ENCODE measurements at places on chromosomes 3 and 15.
A peak's percentile ranks its signal among the peaks of the same experiment; 100 is the strongest.

GRCh38 chr15:68678746-68679145 is 100.0 kb downstream of the CORO2B start:
- no peak for DNase-seq

GRCh38 chr3:108818404-108818803 is 4.2 kb upstream of the TRAT1 start:
- peak; percentile 79 for DNase-seq

DNA sequence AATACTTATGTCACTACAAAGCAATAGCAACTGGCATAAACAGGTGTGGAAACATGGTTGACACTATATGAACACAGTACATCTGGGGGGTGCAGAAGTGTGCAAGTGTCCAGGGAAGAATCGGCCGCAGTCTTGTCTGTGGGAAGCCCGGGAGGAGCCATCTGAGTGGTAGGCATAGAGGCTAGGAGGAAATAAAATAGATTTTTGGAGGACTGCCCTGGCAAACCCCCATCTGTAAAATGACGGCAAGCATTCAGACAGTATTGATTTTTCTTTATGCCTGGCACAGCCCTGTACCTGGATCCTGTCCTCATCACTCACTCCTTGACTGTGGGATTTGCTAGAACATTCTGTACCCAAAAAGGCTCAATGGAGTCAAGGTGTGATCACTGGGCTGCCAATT is 31.3 kb downstream of the THSD4 start:
- no peak for DNase-seq

DNA sequence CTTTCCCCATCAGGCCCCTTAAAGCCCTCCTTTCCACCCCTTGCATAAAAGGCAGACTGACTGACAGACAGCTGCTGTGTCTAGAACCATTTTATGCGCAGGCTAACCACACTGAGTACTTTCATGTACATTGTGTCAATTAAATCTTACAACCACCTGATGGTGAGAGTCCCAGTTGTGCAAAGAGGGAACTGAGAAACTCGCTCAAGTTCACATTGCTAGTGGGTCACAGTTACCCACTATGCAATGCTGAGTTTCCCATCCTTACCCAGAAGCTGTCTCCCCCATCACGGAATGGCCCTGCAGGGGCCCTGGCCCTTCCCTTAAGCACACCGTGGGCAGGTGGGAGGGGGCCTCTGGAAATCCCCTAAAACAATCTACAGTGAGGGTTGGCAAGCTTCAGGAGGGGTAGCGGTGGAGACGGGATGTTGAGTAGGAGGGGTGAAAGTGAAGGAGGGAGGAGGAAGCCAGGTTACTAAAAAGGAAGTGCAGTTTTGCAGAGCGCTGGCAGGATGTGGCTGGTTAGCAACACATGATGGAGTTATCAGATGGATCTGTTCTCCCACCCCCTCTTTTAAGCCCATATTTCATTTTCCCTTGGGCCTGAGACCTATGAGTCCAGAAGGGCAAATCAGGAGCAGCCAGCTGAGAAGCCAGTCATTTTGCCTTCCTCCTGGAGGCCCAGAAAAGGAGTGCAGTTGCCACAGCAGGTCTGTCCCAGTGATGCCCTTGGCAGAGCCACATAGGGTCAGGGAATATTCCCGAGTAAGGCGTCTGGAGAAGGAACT is 30.0 kb downstream of the STARD5 start:
- DNase-seq: peak; percentile 88

DNA sequence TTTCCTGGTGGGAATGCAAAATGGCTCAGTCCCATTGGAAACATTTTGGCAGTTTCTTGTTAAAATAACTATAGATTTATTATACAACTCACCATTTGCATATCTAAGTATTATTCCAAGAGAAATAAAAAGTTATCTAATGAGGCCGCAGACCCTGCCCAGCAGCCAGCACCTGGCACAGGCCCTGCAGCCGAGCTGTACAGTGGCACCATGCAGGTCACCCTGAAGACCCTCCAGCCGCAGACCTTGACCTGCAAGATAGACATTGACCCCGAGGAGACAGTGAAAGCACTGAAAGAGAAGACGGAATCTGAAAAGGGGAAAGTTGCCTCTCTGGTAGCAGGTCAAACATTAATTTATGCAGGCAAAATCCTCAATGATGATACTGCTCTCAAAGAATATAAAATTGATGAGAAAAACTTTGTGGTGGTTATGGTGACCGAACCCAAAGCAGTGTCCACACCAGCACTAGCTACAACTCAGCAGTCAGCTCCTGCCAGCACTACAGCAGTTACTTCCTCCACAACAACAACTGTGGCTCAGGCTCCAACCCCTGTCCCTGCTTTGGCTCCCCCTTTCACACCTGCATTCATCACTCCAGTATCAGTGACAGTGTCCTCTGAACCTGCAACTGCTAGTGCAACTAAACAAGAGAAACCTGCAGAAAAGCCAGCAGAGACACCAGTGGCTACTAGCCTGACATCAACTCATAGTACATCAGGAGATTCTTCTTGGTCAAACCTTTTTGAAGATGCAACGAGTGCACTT is 113.5 kb upstream of the SATB1 start:
- no peak for DNase-seq

- DNase-seq: no peak
Observed at GRCh38 chr15:32014953-32015352, 15.4 kb upstream of the CHRNA7 start.

- no peak for DNase-seq
Observed at GRCh38 chr3:165643425-165643824, 193.8 kb downstream of the BCHE start.

DNA sequence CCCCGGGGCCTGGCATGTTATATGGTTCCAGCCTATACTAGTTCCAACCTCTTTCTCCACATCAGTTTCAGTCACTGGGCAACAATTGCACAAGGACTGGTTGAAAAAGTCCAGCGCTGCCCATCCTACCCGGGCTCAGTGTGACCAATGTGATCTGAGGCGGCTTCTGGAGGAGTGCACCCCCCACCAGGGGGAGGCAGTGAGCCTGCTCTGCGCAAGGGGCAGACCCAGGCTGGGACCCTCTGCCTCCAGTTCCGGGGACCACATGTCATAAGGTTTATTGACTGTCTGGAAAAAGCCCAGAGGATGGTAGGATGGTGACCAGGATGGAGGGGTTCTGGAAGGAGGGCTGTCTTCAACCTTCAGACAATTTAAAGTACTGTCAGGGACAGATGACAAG is 25.6 kb upstream of the NR2E3 start:
- DNase-seq: no peak

DNA sequence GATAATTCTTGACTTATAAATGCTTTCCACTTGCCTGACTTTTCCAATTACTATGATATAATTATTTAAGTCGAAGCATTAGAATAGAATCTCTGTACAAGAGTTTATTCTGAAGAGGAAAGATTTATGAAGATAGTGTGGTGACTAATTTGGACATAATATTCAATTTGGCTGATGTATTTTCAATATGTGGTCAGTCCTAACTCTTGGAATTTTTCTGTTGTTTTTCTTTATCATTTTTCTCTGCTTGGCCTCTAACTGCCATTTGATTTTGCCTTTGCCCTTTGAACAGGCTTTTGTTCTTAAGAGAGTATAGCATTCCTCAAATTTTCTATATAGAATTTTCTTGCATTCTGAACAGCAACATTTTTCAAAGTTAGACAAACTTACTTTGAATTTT is 2.6 kb upstream of the MDFIC2 start:
- no peak for DNase-seq

GRCh38 chr3:64344721-64345207 is 119.5 kb upstream of the PRICKLE2 start:
- DNase-seq: no peak

- no peak for DNase-seq
Observed at GRCh38 chr3:157087780-157088600, 72.0 kb downstream of the CCNL1 start.

- no peak for DNase-seq
Observed at GRCh38 chr3:100910986-100911385, 82.2 kb downstream of the ABI3BP start.

DNA sequence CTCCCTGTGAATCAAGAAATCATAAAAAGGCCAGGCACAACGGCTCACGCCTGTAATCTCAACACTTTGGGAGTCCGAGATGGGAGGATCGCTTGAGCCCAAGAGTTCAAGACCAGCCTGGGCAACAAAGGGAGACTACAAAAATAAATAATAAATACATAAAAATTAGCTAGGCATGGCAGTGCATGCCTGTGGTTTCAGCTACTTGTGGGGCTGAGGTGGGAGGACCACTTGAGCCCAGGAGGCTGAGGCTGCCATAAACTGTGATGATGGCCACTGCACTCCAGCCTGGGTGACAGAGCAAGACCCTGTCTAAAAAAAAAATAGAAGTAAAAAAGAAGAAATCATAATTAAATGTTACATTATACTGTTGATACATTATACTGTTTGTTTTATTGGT is 28.0 kb upstream of the DCUN1D1 start:
- DNase-seq: no peak

- DNase-seq: no peak
Observed at GRCh38 chr15:48695088-48695826, 49.7 kb upstream of the FBN1 start.

GRCh38 chr3:128991355-128991895 is 2.5 kb downstream of the CFAP92 start:
- DNase-seq: no peak

DNA sequence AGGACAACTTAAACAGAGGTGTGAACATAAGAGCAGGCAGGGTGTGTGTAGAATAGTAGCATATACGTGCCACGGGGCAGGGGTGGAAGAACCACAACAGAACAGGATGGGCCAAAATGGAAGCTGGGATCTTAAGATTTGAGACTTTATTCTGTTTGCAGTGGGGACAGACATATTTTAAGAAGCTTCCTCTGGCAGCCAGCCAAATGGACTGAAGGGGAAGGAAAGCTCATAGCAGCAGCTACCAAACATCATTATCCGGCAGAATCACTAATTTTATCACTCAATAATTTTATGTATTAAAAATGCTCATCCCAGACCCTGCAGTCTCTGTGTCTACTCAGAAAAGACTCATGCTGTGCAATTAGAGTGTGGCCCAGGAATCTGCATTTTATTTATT is 130.9 kb upstream of the CTDSPL start:
- no peak for DNase-seq

- no peak for DNase-seq
Observed at GRCh38 chr15:52552303-52552702, 16.5 kb downstream of the ARPP19 start.

DNA sequence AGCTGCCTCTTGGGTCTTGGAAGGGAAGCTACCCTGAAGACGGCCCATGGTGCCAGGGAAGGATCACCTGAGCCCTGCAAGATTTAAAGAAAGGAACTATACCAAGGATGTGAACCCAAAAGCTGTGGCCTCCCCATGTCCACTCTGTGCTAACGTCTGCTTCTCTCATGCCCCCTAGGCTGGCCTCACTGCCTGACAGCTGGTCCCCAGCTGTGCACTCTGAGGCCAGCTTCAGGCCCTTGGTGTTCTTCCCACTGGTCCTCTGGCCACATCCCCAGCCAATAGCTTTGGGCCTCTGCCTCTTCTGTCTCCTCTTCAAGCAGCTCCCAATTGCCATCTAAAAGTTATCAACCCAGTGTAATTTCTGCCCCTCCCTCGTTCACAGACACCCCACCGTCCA is 5.2 kb upstream of the LRRK1 start:
- DNase-seq: no peak

- DNase-seq: peak; percentile 64
Observed at GRCh38 chr3:114223143-114223542, 14.2 kb downstream of the ZNF80 start.

DNA sequence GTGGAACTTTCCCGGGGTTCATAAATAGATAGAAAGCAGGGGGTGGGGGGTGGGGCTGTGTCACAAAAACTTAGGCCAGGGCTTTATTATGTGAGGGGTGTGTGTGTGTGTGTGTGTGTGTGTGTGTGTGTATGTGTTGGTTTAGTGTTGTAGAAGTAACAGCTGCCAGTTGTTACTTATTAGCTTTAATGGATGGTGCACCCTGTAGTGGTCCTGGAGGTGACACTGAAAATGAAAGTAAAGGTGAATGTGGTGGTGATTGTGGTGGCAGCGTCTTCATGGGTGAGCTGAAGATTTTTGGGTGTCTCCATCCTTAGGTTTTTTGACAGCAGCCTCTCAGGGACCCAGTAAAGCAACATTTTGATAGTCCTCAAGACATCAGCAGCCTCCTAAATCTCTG is 449.9 kb downstream of the PDCD6IP start:
- DNase-seq: no peak

- no peak for DNase-seq
Observed at GRCh38 chr3:139460076-139460475, 16.2 kb downstream of the RBP2 start.

- no peak for DNase-seq
Observed at GRCh38 chr15:39195961-39196486, 384.9 kb upstream of the THBS1 start.

GRCh38 chr3:119257654-119258410 is 17.2 kb upstream of the B4GALT4 start:
- no peak for DNase-seq

GRCh38 chr3:159418571-159419526 is 569.8 kb upstream of the IL12A start:
- no peak for DNase-seq

DNA sequence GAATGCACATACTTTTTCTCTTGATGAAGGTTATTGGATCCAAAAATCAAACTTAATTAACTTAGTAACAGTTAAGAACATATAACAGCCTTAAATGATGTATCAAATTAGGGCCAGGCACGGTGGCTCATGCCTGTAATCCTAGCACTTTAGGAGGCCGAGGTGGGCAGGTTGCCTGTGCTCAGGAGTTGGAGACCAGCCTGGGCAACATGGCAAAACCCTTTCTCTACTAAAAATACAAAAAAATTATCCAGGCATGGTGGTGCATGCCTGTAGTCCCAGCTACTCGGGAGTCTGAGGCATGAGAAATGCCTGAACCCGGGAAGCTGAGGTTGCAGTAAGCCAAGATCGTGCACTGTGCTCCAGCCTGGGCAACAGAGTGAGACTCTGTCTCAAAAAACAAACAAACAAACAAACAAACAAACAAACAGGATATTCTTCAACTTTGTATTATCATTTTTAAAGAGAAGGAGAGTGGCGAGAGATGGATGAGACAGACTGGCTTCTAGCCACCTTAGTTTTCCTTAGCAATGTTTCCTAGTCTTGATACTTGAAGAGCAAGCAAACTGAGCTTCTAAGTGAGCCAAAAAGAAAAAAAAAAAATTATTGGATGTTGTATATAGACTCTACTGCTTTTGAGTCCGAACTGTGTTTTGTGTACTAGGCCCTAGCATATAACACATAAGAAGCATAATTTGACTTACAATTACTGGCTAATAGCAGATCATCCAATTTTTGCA is 13.8 kb downstream of the SPRED1 start:
- DNase-seq: no peak

GRCh38 chr3:88149101-88149508 is 654 bp upstream of the C3orf38 start:
- DNase-seq: no peak

- no peak for DNase-seq
Observed at GRCh38 chr3:42340466-42340865, 69.9 kb downstream of the LYZL4 start.

GRCh38 chr3:72887705-72888545 is at the start of gene GXYLT2:
TSS of gene GXYLT2 (plus strand) at chr3:72888046. CDS start at chr3:72888234, 188 bp downstream.
- no peak for DNase-seq

GRCh38 chr3:15431256-15431837 is 3.9 kb downstream of the EAF1 start:
- DNase-seq: no peak
